ENCODE measurements at places on chromosomes 3 and 15.

DNA sequence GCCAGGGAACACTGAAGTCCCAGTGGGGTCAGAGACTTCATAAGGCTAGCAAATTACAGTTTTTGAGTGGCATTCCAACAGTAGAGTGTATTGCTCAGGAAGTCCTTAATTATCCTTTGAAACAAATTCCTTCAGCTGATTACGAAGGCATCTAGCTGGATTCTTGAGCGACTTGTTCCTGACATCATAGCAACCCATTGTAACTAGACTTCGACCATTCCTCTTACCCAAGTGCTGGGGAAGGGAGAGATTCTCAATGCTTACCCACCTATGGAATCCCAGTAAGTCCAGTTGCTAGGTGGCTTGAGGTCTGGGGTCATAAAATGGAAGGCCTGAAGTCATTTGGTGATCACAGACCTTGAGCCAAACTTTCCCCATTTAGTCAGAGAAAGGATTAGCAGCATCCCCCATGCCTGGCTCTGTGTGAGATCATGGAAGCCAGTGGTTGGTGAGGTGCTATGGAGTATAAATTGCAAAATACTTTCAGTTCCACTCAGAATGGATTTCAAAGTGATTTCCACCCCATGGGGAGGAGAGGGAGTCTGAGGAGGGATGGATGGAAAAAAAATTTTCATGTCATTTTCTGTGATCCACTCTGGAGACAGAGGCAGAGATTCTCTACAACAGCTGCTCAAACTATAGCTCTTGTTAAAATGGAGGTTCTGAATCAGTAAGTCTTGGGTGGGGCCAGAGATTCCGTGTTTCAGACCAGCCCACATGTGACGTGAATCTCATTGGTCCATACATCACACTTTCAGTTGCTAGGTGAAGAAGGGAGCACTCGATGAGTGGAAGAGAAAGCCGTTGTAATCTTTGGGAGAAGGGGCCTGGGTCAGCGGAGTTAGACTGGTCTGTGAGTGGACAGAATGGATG, 45.7 kb downstream of the CD86 start:
- DNase-seq, result no peak

DNA sequence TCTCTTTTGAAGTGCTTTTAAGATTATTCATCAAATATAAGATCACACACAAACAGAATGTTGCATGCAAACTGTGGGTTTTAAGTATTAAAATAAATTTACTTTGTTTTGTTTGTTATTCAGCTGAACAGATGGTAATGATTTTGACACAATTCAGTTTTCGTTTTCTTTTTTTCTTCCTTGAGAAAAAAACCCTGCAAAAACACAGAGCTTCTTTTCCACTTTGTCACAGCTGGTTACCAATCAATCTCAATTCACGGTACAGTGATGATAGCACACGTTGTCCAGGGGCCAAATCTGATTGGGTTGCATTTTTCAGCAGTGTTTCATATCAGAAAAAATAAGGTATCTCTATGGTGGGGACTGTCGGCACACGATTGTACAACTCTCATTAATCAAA, 473.6 kb downstream of the ROBO2 start:
- no peak for DNase-seq

DNA sequence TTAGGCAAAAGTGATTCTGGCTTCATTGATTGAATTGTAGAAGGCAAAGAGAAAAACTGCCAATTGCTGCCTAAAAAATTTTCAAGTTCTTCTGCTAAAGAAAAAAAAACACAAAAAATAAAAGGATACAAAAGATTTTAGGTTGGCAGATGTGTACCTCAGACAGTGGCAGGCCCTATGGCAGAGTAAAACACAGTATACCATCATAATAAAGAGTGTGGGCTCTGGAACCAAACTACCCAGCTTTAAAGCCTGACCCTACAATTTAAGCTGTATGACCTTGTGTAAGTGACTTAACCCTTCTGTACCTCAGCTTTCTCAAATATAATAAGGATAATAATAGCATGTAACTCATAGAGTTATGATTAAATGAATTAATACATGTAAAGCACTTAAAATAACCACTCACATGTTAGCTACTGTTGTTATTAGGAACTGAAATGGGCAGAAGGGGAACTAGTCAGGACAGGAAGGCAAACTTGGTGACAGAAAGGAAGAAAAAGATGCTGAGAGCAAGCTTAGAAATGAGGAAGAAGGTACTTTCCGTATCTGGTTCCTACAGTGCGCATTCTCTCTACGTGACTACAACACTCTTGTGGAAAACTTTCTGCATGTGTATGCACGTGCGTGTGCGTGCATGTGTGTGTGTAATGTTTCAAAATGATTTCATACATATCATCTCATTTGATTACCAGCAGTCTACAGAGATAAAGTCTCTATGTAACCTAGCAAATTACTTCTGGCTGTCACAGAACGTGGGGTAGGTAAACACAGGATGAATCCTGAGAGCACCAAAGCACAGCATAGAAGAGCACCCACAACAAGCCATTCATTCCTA, 13.6 kb upstream of the GATM start:
- no peak for DNase-seq

DNA sequence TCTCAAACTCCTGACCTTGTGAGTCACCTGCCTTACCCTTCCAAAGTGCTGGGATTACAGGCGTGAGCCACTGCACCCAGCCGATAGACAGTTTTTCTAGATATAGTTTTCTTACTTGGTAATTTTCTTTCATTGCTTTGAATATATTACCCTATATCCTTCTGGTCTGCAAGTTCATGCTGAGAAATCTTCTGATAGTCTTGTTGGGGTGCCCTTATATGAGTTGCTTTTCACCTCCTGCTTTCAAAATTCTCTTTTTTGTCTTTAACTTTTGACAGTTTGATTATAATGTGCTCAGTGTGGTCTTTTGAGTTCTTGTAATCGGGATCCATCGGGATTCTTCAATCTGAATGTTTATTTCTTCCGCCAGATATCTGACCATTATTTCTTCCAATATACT, 217.3 kb downstream of the GREM1 start:
- DNase-seq, result no peak

DNA sequence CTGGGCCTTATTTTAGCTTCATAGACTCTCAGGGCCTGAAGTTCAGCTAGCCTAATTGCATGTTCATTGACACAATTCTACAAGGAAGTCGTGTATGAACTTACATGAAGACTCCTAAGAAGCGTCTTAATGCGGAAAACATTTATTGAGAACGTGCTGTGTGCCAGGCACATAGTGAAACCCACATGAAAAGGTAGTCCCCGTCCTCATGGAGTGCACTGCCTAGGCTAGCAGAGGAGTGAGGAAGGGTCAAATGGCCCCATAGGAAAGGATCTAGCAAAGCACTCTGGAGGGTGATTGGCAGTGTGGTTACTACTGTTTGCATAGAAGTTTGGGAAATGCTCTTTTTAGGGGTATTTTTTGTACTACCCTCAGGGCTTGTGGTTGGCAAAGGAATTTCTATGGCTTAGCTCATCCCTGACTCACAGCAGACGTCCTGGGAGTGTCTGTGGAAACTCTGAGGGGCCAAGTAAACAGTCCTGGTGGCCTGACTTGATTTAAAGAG, 854 bp upstream of the NPTN start:
- no peak for DNase-seq

GRCh38 chr3:149266736-149267135, 45.1 kb upstream of the CP start:
- DNase-seq, result no peak

- no peak for DNase-seq
Measured at GRCh38 chr15:31206386-31207181, 105.1 kb upstream of the TRPM1 start.

DNA sequence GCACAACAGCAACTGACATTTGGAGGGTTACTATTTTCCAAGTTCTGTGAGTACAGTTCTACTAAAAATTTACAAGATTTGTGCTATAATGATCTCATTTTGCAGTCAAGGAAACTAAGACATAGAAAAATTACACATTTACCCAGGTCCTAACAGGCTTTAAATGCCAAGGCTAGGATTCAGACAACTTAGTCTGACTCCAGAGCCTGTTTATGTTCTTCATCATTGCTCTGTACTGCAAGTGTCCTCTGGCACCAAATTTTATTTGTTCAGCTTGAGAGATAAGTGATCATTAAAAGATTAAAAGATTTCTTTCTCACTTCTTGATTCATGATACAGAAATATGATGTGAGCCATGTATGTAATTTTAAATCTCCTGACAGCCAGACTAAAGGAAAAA, 290.8 kb downstream of the UBE2E2 start:
- DNase-seq, result no peak
